Amygdala (tissue), 56 donors: ENCODE measurements at places on chromosomes 3 and 15.

DNA sequence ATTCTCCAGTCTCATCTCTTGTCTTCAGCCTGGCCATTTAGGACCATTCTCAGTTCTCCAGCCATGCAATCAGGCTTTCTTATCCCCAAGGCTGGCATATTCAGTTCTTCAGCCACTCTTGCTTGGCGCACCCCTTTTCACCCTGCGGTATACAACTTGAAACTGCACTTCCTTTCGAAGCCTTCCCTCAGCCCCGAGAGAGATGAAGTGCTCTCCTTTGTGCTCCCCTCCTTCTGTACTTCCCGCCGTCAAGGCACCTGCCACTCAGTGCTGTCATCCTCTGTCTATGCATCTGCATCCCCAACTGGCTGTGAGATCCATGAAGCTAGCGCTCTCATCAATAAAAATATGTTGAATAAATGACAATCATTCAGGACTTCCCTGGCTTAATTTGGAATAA lies 45.7 kb downstream of the MORC1 start:
- no peak for DNase-seq

DNA sequence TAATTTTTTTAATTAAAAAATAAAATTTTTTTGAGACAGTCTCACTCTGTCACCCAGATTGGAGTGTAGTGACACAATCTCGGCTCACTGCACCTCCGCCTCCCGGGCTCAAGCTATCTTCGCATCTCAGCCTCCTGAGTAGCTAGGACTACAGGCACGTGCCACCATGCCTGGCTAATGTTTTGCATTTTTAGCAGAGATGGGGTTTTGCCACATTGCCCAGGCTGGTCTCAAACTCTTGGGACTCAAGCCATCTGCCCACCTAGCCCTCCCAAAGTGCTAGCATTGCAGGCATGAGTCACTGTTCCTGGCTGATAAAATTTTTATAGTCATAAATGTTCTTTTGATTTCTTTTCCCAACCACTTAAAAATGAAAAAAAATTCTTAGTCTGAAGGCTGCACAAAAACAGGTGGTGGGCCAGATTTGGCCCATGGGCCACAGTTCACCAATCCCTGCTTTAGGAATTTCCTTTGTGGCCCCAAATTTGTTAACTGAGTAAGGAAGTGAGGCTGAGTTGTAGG lies 9.2 kb downstream of the UBA5 start:
- no peak for DNase-seq

GRCh38 chr3:45135959-45136358 lies 10.2 kb downstream of the CDCP1 start:
- DNase-seq, result no peak

DNA sequence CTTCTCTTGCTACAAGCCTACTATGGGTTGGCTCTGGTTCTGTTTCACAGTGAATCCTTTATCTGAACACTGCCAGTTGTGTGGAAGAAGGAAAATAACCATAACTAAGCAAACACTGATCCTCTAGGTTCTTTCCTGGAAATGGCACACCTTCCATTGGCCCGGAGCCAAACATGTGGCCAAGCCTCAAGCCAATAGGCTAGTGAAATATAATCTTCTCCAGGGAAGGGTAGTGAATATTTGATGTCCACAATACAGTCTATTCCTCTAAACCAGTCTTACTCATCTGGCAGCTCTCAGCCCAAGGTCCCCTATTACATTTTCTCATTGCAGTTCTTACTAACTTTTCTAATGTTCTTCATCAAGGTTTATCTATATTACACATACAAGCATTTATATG lies 921.3 kb downstream of the TUSC7 start:
- no peak for DNase-seq

DNA sequence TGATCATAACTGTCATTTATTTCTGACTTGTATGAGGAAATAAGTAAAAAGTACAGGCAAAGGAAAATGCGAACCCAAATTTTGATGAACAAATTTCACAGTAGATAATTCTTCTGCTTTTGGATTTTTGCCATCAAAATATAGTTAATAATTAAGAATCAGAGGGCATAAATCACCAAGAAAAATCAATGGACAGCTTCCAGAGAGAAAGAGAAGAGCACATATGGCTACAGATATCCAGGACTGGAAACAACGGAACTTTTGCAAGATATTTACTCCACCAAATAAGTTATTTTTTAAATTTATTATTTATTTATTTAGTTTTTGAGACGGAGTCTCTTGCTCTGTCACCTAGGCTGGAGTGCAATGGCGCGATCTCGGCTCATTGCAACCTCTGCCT lies 35.1 kb upstream of the NANOGP8 start:
- no peak for DNase-seq

DNA sequence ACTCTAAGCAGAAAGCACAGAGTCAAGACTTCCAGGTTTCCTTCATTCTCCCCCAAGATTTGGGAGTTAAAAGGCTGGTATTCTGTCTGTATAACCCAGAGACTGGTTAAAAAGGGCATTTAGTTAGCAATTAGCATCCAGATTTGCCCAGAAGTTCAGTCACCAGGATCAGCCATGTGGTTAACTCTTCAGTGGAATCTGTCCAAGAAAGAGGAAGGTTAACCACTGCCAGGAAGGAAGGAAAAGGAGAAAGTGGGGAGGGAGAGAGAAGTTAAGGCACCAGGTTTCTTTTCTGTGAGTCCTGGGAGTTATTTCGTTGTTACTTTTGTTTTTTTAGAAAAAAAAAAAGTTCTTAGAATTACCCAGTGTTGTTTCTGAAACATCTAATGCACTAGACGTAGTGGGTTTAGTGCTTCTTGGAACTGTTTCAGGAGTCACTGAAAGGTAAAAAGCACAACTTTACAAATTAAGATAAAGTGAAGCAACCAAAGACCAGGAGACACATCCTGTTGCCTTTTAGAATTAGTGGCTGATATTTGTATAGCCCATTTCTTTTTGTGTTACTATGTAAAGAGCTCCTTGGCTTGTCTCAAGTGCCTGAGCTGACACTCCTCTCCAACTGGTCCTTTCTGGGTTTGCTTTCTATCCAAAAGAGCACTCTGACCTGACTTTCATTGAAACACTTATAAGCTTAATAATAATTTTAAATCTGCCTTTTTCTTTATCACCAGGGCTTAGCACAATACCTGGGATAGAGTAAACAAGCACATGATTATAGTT lies 128.6 kb downstream of the ABI3BP start:
- DNase-seq, result no peak

- no peak for DNase-seq
Measured at GRCh38 chr3:159832024-159832423, 156.6 kb upstream of the IL12A start.

GRCh38 chr3:22228705-22229104 lies 477.7 kb upstream of the ZNF385D start:
- no peak for DNase-seq

GRCh38 chr3:142424754-142425153 lies 23.1 kb downstream of the XRN1 start:
- no peak for DNase-seq
